ENCODE measurements at places on chromosomes 3 and 15.

- no peak for DNase-seq
Observed at GRCh38 chr3:45551214-45552010, 43.1 kb upstream of the LIMD1 start.

- peak; percentile 68 for DNase-seq
Observed at GRCh38 chr3:52056521-52056967, at the start of gene DUSP7. DUSP7 (minus strand) TSS chr3:52056571; CDS start chr3:52056366, 205 bp downstream.

DNA sequence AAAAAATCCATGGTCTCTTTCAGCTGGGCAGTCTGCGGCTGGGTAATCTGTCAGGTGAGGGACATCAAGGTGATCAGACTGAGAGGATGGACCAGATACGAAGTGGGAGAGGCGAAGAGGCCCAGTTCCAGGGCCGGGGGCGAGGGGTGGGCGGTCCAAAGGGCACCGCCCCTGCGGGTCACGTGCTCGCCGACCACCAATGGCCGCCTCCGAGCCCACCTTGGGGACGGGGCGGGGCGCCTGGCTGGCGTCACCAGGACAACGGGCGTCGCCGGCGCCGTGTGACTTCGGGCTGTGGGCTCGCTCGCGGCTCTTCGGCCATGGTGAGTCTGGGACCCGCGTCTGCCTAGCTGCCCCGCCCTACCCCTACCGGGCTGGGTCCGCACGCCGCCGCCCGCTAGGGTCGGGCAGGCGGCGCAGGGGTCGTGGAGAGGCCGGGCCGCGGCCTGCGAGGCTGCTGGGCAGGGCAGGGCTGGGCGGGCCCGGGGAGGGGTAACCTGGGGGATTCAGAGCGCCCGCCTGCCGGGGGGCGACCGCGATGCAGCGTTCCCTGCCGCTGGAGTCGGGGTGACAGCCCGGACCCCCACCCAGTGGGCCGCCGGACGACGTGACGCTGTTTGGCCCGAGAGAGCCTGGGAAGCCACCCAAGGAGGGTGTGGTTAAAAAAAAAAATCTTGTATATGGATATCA lies at the start of gene FBXL2:
TSS of gene FBXL2 (plus strand) at position 250 of the 690 bp plus-strand sequence. CDS start at position 321, 71 bp downstream.
- peak; percentile 23 for DNase-seq

DNA sequence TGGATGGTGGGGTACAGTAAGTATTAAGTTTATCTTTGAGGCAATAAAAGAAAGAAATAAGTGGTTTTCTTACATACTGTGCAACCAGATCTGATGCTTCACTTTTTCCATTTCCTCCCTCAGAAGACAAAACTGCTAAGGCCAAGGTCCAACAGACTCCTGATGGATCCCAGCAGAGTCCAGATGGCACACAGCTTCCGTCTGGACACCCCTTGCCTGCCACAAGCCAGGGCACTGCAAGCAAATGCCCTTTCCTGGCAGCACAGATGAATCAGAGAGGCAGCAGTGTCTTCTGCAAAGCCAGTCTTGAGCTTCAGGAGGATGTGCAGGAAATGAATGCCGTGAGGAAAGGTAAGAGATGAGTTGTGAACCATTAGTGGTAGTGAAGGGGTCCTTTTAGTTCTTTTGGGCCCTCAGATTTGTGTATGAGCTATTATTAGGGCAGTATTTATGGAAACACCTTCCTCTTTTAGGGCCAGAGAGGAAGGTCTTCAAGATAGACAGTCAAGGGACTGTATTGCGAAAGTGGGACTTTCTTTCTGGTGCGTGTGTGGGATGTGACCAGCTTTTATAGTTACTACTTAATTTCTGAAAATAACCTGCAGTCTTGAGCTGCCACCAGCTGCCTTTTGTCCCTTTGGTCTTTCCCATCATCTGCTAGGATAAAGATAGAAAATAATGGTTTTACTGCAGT lies 4.6 kb downstream of the ALAS1 start:
- DNase-seq = no peak
